ENCODE measurements at places on chromosomes 1 and 21.

- no peak for DNase-seq
Observed at GRCh38 chr1:35371506-35371905, 103.0 kb downstream of the ZMYM4 start.

GRCh38 chr21:35988416-35989137 lies 71.7 kb downstream of the SETD4 start:
- no peak for DNase-seq

- DNase-seq, result no peak
Observed at GRCh38 chr1:40567825-40568224, 36.4 kb downstream of the ZNF684 start.

DNA sequence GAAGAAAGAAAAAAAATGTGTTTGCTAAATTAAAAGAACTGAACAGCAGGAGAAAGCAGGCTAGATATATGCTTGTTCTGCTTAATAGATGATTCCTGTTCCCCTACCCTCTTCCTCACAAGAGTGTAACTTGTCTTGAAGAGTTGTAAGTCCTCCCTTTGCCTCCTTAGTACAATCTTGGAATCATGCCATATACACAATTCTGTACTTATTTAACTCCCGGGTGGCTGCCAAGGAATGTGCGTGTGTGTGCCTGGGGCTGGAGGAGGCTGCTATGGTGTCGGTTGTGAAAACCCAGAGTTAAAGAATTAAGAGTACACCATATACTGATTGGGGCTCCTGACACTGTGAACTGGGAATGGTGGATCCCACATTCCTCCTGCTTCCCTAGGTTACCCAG lies 194.2 kb downstream of the SIPA1L2 start:
- no peak for DNase-seq

GRCh38 chr1:87042111-87042811 lies 127.8 kb downstream of the HS2ST1 start:
- DNase-seq, result no peak

DNA sequence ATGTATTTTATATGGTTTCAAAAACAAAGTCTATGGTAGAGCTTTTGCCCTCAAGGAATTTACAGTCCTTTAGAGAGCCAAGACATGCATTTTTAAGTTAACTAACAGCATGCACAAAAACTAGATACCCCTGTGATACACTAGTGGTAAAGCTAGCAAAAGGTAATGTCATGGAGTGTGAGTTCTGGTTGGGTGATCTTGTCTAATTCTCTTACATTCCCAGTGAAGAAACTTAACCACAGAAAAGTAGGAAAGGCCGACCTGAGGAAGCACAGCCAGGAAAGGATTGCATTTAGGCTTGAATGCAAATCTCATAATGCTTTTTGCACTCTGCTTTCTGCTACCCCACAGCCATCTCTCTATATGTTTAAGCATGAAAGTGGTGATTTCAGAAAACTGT lies 202.2 kb downstream of the ROR1 start:
- no peak for DNase-seq

DNA sequence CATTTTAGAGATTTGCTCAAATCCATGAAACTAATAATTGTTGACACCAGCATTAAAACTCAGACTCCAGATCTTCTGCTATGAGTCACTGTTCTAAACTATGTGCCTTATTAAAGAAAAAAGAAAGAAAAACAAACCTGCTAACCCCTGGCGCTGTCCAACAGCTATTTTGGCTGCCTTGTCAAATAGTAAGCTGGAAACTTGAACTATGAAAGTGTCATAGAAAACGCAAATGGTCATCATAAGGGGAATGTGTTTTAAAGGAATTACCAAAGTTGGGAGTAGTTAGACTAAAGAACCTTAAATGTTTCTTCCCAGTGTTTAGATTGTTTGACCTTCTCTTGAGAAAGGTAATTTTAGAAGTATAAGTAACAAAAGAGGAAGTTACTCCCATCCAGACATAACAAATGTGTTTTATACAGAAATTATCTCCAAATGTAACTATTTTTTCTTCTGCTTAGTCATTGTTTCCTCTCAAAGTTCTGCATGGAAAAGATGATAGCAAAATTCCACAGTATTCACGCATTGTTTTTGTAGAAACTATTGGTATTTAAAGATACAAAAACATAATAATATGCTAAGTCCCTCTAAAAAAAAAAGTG lies 272.4 kb downstream of the TPR start:
- no peak for DNase-seq

GRCh38 chr1:84598846-84599741 lies 24.9 kb upstream of the CTBS start:
- no peak for DNase-seq

DNA sequence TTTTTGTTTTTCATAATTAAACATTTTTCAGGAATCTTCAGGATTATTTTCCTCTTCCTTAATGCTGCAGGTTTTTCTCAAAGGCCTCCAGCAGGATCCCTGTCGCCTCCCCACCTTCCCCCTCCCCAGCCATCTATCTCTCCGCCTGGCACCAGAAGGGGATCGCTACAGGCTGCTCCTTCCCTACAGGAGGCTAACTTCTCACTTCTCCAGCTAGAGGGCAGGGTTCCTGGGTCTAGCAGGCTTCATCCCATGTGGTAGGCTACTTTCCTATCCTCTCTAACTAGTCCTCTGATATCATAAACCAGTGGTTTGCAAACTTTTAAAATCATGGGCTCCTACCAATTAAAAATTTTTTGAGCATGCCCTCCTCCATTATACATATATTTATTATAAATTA lies 104.1 kb downstream of the KCNN3 start:
- no peak for DNase-seq

DNA sequence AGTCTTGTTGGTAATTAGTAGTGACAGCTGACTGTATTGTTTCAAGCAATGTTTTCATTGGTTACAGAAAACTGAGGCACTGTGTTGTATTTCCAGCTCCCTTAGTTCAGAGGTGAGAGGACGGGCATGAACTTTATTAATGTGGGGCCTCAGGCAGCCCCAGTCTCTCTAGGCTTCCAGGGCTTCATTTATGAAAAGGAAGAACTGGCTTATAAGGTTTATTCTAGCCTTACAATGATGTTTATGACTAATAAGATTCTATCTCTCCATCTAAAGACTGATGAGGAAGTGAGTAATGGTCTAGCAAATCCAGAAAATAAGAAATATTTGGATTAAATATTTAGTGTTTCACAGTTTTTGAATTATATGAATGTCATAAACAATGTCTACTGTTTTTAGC lies 41.5 kb downstream of the CBS start:
- DNase-seq, result no peak

DNA sequence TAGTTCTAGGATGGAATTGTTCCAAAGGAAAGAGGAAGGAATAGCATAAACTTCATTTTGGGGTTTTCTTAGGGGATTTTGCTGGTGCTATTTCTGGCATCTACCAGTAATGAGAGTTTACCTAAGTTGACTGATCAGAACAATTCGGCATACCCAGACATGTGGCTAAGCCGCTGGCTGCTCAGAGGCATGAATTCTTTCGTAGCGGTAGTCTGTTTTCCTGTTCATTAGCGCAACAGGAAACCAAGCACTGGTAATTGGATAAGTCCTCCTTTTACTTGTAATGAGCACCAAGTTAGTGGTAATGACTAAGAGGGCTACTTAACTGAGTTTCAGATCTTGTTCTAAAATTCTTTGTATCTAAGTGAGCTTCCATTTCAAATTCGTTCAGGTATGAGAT lies 38.6 kb downstream of the C21orf91 start:
- no peak for DNase-seq

DNA sequence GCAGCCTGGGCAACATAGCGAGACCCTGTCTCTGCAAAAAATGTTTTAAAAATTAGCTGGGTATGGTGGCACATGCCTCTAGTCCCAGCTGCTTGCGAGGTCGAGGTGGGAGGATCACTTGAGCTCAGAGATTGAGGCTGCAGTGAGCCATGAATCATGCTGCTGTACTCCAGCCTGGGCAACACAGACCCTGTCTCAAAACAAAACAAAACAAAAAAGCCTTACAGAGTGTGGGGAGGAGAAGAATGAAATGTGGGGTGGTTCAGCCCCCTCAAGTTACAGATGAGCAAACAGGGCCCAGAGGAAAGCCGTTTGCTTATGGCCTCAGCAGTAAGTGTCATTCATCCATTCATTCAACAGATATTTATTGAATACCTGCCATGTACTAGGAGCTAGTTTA lies 40.7 kb downstream of the RPS6KA1 start:
- DNase-seq, result no peak

GRCh38 chr1:181545395-181545794 lies 62.1 kb downstream of the CACNA1E start:
- no peak for DNase-seq

DNA sequence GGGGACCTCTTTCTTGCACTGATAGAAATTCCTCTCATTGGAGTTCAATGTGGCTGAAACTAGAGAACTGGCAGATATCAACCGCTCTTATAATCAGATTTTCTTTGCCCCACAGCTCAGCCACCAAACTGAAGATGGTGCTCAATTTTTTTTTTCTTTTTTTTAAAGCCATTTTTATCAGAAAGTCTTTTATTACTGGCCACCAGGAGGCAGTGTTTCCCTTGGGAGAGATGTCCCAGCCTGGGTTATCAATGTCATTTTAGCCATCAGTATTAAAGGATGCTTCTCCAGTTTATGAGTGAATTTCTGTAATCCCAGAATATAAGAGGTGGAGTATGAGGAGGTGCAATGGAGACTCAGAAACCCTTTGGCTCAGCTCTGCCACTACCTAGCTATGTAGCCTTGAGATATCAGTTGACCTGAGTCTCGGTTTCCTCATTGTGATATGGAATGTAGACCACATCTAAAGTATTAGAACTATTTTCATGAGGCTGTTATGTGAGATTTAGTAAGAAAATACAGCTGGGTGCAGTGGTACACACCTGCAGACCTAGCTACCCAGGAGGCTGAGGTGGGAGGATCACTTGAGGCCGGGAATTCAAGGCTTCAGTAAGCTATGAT lies 27.6 kb downstream of the CD244 start:
- DNase-seq, result no peak

- DNase-seq, result no peak
Observed at GRCh38 chr1:203177470-203178039, 1.9 kb upstream of the MYBPH start.

GRCh38 chr1:157147037-157147436 lies 8.8 kb upstream of the ETV3 start:
- DNase-seq, result no peak

DNA sequence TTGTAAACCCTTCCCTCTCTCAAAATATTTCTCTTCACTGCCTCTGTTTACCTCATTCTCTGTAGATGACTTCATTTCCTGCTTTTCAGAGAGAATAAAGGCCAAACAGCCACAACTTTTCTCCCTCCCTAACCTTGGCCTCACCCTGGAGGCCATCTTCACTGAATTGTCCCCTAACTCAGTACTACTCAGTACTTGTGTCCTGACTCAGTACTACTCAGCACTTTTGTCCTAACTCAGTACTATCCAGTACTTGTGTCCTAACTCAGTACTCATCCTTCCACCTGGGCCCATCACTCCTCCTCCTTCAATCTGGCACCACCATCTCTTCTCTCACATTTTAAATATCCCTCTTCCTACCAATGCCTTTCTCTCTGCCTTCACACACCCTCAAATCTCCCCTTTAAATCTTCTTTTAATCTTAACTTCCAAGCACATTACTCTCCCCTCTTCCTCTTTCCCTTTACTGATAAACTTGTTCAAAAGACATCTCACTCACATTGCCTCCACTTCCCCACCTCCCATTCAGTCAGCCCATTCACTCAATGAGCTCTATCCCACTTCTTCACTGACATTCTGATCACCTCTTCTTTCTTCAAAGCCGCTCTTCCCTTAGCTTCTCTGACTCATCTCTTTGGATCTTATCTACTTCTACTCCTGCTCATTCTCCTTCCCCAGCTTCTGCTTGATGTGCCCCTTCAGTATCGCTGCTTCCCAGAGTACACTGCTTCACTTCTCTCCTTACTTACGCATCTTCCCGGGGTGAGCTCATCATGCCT lies 121.4 kb downstream of the RNF220 start:
- DNase-seq, result no peak

DNA sequence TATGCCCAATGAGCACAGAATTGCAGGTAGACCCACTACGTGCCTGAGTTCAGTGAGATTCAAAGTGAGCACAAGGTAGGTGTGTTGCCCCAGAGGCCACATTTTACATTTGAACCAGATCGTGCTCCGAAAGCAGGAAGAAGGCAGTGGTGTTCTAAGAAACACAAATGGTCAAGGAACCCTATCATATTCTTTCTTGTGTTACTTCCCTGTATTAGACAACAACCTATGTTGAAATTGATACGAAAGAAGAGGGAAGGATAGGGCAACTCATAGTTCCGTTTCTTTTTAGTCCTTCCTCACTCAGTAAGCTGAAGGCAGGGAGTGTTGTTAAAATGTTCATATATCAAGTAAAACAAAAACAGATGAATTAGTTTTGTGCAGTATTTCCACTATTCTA lies 33.9 kb downstream of the OLFML2B start:
- DNase-seq, result no peak

DNA sequence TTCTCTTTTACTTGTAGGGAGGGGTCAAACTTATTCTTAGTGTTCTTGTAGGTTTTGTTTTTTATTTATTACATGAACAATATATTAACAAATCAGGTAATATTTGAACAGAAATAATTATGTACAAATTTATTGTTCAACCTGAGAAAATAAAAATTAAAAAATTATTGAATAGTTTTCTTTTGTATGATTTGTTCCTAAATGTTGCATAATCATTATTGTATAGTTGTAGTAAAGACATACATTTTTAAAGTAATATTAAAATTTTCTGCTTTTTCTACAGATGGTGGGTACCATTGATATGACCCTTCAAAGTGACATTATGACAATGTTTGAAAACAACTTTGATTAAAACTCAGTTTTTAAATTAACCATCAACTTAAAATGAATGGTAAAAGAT lies 15.9 kb upstream of the EPHX4 start:
- DNase-seq, result no peak

DNA sequence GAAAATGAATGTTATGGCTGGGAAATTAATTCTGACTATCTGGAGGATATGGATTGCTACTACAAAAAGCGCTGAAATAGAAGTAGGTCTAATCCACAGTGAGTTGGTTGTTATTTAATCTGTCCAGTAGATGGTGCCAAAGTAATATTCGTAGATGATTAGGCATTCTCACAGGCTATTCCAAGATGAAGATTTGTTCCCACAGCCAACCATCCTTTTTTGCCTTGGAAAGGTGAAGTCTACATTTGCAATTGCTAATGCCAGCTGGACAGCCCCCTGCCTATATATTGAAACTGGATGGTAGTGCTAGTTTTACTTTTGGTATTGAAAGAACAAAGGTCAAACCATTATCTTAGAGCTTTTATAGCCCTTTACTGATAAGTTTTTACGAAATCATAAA lies 43.8 kb downstream of the RBM11 start:
- peak; percentile 62 for DNase-seq

- DNase-seq, result no peak
Observed at GRCh38 chr21:42120101-42120902, 49.2 kb downstream of the UMODL1 start.

GRCh38 chr1:40876436-40876761 lies 14.2 kb upstream of the CITED4 start:
- no peak for DNase-seq
